ENCODE measurements at places on chromosomes 2 and 18.

- no peak for DNase-seq
These were observed 65.9 kb downstream of the MTHFD2 start for GRCh38 chr2:74264281-74264680.

DNA sequence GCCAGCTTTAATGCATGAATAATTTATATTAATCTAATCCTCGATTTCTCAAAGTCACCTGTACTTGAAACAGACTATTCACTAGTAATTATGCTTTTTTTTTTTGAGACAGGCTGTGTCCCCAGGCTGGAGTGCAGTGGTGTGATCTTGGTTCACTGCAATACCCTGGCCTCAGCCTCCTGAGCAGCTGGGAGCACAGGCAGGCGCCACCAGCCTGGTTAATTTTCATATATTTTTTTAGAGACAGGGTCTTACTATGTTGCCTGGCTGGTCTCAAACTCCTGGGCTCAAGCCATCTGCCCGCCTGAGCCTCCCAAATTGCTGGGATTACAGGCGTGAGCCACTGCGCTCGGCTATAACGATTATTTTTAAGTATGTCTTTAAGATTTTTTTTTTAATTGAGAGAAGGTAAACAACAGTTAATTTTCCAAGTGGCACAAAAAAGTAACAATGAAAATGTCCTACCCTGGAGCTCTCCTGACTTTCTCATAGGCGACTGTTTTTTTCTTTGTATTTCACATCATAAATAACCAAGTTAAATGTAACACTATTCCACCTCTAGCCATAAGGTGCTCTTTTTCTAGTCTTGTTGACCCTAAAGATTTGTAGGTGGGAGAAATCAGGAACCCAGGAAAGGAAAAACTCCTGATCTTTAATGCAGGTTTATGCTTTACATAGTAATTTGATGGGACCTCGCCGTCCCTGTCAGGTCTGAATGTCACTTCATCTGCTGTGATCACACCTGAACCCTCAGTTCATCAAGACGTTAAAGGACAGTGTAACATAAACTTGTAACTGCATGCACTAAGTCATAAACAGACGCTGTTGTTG, 1.3 kb upstream of the ANKRD12 start:
- DNase-seq: no peak

- no peak for DNase-seq
These were observed 1941.7 kb upstream of the LRRTM1 start for GRCh38 chr2:82246220-82246775.

DNA sequence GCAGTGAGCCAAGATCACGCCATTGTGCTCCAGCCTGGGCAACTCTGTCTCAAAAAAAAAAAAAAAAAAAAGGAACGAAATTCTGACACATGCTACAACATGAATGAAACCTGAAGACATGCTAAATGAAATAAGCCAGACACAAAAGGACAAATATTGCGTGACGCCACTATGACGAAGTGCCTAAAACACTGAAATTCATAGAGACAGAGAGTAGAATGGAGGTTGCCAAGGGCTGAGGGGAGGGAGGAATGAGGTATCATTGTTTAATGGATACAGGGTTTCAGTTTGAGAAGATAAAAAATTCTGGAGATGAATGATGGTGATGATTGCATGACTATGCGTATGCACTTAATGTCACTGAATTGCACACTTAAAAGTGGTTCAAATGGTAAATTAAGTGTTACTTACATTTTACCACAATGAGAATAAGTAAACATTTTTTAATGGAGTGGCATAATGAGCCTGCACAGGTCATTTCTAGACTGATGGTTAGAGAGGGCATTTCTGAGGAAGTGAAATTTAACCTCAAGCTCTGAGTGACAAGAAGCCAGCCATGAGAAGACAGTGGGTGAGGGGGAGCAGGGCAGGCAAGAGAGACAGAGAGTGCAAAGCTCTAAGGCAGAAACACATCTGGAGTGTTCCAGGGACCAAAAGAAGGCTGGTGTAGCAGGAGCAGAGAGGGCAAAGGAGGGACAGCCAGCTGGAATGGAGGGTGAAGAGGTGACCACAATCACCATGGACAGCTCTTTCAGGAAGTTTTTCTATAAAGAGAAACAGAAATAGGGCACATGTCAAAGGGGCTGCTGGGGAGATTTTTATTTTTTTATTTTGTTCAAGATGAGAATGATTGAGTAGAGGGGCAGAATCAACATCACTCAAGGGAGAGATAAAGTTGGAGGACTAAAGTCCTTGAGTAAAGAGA, 20.6 kb upstream of the EXOC6B start:
- DNase-seq: no peak

DNA sequence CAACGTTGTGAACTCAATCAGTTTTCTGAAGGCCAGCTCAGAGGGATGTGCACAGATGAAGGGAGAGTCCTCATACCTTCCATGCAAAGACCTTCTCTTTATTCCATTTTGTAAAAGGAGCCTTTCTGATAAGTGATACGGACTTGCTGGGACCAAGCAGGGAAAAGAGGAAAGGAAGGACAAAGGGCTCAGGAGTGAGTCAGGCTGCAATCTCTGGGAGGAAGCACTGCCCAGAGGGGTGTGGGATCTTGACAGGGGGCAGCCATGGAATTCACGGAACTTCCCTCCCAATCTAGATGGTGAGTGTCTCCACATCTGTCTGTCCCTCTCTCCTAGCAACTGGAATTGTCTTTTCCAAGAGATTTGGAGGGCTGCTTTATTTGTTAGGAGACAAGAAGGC, 281.4 kb upstream of the CELF4 start:
- no peak for DNase-seq

DNA sequence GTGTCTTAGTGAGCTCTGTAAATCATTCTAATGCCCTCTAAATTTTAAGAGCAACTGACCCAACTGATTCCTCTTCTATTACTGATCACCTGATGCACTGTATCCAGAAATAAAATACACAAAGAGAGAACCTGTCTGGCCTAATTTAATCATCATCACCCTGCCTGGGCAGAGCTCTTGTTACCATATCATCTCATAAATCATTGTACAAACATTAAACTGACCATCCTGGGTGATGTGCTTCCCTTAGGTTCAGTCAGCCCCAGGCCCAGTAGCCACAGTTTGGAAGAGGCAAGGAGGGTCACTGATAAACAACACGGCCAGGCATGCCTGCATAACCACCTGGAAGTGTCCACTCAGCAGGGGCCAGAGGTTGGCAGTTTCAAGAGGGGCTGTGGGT, 22.7 kb upstream of the ACMSD start:
- DNase-seq: no peak

- no peak for DNase-seq
These were observed 22.5 kb downstream of the MOB4 start for GRCh38 chr2:197538412-197538811.

GRCh38 chr2:185318271-185318724, 420.3 kb upstream of the FSIP2 start:
- no peak for DNase-seq

GRCh38 chr2:221286406-221286805, 285.7 kb downstream of the EPHA4 start:
- DNase-seq: no peak

Data from lower leg skin (tissue), 4 donors.